ENCODE measurements at places on chromosomes 6 and 20.

DNA sequence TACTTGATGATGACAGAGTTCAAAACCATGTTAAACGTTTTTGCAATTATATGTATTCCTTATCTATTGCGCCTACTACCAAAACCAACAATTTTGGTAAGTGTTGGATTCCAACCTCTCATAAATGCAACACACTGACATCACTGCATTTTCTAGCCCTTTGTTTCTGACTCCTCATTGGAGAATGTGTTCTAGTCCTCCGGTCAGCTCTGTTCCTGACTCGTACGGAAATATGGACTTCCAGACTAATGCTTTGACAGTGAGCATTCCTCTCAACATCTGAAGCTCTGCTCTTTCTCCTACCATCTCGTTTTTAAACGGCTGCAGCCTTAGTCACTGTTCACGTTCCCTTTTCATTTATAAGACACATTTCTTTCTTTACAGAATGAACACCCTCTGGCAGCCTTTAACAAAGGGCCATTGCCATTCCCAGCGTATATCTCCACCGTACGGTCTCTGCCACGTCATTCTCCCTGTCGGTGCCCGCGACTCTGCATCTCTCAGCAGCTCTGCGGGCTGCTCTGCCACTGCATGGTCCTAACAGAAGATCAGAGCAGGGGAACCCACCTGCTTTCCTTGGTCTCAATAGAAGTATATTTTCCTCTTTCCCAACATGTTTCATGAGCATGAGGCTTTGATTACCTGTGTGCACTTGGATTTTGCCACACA is 103.0 kb upstream of the SYNDIG1 start:
- no peak for DNase-seq

DNA sequence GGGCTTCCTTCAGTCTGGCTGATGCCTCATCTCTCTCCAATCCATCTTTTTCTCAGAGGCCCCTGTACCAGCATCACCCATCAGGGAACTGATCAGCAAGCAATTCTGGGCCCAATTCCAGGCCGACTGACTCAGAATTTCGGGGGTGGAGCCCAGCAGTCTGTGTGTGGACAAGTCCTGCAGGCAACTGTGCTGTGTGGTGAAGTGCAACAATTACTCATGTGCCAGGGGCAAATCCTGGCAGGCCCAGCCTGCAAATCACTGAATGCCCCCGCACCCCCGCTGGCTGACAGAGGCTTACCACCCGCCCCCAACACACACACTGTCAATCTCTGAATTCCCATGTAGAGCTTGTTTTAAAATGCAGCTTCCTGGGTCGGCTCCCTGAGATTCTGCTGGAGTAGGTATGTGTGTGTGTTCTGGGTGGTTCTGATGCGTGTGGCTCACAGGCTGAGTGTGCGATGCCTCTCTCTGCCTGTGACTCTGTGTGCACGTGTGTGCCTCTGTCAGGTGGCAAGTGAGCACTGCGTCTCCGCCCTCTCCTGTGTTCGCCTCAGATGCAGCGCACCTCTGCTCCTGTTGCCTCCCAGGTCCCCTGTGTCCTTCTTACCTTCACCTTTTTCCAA is 45.4 kb downstream of the SSR1 start:
- peak; percentile 73 for DNase-seq

DNA sequence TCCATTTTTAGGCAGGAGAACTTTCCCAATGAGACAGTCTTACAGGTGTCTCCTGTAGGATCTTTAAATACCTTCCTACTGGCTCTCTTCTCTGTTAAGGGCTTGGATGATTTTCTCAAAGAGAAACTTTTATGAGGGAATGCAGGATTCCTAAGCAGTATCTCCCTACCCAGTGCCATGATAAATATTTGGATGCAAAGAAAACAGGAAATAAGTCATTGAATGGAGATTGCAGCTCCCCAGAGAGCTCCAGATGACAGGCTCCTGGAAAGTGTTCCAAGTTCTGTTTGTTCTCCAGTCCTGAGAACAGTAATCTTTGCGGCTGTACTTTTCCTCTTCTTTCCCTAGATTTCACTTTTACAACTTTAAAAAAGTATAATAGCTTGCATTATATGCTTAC is 2.4 kb upstream of the SCGN start:
- DNase-seq = no peak

DNA sequence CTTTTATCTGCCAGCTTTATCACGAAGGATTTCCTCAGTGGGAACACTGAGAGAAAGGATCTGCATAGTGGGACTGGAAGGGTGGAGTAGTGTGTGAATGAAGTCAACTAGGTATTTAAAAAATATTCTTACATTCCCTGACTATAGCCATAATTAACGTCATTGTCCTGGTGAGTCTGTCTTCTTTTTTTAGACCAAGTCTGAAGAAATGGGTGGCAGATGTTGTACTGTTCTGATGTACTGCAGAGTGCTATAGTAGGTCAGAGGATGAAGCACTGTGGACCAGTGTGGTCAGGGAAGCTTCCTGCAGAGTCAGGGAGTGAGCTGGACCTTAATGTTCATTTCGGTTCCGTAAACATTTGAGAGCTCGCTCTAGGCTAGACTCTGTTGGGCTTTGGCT is 11.9 kb downstream of the TULP4 start:
- no peak for DNase-seq

DNA sequence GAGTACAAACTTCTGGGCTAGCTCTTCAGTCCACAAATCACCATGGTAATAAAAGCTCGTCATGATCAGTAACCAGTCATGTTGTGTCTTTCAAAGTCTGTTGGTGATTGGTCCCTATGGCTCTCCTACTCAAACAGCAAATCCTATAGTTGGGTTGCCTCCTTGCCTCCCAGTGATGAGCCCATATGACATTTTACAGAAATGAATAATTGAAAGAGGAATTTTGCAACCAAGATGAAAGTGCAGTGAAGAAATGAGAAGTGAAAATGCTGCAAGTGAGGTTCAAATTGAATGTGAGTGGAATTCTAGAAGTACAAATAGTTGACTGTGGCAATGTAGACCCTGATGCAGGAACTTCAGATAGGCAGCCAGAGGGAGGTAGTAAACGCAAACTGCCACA is 5.1 kb upstream of the SIRPD start:
- peak; percentile 1 for DNase-seq

GRCh38 chr20:1964659-1965405 is 29.0 kb downstream of the PDYN start:
- no peak for DNase-seq

DNA sequence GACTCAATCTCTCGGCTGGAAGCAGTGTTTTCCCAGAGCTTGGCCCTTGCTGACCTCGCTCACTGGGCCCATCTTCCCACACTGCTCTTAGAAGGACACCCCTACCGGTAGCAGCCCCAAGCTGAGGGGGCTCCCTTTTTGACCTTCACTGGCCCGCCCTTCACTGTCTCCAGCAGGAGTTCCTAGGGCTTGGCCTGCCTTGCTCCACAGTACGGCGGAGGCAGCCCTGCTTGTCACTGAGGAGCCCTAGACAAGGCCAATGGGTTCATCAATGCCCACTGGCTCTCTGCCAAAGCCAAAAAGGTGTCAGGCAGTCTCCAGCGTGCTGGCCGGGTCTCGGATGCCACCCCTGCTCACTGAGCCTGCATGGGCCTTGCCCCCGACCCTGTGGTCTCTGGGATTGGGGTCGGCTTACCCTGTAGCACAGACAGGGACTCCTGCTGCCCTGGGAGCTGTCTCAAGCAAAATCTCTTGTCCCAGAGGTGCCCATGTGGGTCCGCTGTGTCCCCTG is 2.1 kb downstream of the MMP24OS start:
- no peak for DNase-seq

DNA sequence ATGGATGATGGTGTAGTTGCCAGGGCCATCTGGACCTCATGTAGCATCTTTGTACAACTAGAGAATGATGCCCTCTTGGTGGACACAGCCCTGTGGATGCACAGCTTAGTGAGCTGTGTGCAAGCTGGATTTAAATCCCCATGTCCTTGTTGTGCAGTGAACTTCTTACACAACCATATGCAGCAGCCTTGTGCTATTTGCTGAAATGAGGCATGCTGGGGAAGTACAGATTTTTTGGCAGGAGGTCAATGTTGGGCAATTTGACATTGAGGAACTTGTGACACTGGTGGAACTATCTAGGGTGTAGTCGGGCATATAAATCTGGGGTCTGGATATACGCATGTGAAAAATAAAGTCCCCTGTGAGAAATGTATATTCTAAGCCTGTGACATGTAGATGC is 5.8 kb upstream of the CDC5L start:
- no peak for DNase-seq

DNA sequence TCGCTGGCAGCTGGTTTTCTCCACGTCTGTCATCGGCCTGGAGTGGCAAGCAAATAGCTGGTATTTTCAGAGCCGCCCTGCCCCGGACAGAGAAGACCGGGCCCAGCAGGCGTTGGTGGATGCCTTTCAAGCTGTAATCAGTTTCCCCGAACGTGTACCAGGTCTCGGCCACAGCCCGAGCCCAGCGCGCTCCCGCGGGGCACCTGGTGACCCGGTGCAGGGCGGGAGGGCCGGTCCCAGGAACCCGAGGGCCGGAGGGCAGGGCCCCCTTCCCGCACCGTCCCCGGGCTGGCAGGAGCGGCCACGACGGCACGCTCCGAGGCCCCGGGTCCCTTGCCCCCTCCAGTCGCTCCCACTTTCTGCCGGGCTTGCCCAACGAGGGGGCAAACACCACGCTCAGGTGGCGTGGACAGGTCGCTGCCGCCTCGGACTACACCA is 348 bp upstream of the PYGB start:
- DNase-seq = no peak

DNA sequence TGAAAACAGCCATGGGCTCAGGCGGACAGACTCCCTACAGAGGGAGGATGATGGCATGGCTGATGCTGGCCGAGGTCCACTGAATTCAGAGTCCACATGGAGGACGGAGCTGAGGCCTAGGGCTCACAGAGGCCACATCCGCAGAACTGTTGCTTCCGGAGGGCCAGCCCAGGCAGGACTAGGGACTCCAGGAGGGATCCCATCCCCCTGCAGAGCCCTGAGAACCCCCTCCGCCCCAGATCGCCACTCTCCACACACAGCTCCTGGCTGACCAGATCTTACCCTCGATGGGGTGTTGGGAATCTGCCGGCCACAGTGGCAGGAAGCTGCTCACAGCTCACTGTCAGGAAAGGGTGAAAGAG is 399.2 kb downstream of the TAF4 start:
- no peak for DNase-seq

- DNase-seq = no peak
Observed at GRCh38 chr20:21681234-21681921, 24.1 kb upstream of the PAX1 start.

- no peak for DNase-seq
Observed at GRCh38 chr6:35224720-35225119, 11.0 kb downstream of the SCUBE3 start.

- no peak for DNase-seq
Observed at GRCh38 chr20:37341632-37342031, 4.3 kb upstream of the SRC start.

- DNase-seq = peak; percentile 69
Observed at GRCh38 chr6:22145823-22146677, 150.8 kb downstream of the PRL start.

GRCh38 chr20:61560361-61560853 is 308.3 kb downstream of the CDH4 start:
- DNase-seq = no peak

DNA sequence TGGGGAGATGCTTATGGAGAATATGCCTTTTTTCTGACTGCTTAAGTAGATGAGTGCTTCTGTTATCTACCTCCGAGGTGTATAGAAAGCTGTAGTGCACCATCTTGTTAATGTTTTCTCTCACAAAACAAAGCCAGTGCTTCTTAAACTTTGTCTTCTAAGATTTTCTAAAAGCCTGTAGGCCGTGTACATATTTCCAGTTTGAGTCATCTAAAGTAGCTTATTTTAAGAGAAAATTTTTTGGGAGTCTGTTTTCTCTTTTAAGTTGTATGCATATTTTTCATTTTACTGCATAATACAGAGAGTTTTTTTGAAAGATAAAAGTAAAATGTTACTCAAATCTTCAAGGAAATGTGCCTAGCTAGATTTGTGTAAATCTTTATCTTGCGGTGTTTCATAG is 151.7 kb downstream of the GRIK2 start:
- no peak for DNase-seq

DNA sequence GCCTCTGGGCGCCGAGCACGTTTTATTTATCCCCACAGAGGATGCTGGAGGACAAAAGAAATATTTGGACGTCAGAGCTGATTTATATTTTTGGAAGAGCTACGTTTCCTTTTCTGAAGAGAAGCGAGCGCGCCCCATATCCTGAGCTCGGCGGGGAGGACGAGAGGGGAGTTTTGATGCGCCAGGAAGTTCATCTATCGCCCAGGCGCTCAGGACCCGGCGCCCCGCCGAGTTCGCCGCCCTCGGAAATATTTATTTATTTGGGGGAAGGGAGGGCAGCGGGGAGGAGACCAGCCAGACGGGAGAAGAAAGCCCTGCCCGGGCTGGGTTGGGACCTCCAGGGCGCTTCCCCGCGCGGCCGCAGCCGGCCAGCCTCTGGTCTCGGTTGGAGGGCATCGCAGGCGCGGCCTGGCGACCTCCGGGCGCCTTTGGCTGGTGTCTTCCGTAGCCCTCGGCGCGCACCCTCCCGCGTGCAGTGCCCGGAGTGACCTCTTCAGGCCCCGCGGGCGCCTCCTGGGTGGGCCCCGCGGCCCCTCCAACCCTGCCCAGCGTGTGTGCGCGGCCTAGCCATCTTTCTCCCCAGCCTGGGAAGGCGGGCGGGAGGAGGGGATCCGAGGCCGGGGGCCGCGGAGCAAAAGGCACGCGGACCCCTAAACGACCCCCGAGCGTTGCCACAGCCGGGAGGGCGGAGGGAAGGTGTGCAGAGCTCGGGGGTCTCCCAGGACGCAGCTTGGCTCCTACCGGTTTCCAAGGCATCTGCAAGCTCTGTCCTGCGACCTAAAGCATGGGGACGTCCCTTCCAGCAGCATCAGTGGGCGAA is 5.4 kb upstream of the FOXF2 start:
- no peak for DNase-seq

DNA sequence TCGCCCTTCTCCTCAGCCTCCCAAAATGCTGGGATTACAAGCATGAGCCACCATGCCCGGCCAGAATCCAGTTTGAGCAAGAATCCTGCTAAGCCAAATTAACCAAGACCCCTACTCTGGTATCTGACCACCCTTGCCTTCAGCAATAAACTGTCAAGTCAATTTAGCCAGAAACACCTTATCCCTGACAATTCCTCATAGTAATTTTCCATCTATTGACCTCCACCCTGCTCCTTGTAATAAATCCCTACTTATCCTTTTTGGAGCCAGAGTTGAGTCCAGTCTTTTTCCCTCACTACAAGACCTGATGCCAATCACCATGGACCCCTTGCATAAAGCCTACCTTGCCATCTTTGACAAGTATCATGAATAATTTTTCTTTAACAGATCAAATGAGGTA is 114.1 kb upstream of the GPR6 start:
- DNase-seq = no peak

Data from endothelial cell of umbilical vein (primary cell).